ENCODE measurements at places on chromosomes 16 and 17. TPM values are rescaled to one million over a fixed set of nuclear protein-coding genes. Genes with fewer than 3 reads are reported as not detected.

SERPINF2 gene
- 768 TPM for total RNA-seq

CCNF gene
- total RNA-seq, result 1.8 TPM

IL34 gene
- total RNA-seq, result 0.93 TPM

EPX gene
- total RNA-seq, result not detected

GPT2 gene
- total RNA-seq, result 6.8 TPM

TBC1D28 gene
- total RNA-seq, result not detected

HSD17B1 gene
- total RNA-seq, result 1.0 TPM

ACSM5 gene
- total RNA-seq, result 198 TPM

KRT33A gene
- not detected for total RNA-seq

GPR179 gene
- total RNA-seq, result under 0.01 TPM

SRL gene
- total RNA-seq, result 0.17 TPM

DNA sequence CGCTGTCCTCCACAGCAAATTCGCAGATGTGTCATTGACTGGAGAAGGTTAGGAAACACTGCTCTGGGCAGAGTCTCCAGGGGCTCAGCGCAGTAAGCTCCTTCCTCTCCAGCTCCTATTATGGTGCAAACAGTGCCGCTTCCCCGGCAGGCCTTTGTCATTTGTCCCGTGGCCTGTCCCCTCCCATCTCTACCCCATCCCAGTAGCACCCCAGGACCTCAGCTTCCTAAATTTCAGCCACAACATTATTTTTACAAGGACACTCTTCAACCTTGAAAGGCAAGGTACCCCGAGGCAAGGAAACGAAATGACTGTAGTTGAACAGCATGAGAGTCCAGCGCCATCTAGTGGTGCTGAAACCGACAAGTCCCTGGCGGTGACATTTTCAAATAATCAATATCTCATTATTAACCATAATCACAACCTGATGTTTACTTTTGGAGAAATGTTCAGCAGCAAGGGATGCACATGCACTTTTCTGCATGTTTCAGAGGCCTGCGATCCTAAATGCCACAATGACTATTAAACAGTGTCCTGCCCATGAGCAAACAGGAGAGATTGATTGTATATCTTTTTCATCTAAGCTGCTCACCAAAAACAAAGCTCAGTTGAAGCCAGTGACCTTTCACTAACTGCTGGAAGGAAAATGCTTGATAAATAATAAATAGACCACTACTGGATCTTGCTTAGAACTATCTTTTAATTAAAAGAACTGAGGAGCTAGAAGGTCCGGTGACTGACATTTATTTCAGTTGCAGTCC is 16.5 kb downstream of the MRPS23 start:
- DNase-seq, result peak; percentile 71
- peaks cover 12% of the 10 kb centered on the region for H3K4me1 ChIP-seq
- peak overlapping the region; percentile 38 for H3K4me3 ChIP-seq

DNA sequence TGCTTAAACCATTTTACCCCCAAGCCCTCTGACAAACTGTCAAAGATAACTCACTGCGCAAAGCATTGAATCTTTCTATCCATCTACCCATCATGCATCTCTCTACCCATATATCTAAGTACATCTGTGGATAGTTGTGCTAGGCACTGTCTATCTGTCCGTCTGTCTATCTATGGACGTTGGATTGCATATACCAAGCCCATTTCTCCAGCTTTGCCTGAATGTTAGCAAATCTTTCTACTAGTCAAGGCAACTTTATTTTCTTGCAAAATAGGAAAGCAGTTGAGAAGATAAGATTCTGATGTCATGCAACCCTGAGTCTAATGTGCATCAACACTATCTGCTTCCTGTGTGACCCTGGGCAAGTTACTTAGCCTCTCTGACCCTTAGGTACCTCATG is 117.2 kb downstream of the XYLT1 start:
- H3K27ac ChIP-seq, result no peak overlapping the region
- no peak overlapping the region for H3K4me3 ChIP-seq
- H3K4me1 ChIP-seq, result no peaks in the 10 kb centered on the region
- no peaks in the 10 kb centered on the region for H3K27me3 ChIP-seq
- no peak for DNase-seq

- no peaks in the 10 kb centered on the region for H3K36me3 ChIP-seq
- H3K27ac ChIP-seq, result peak overlapping the region; percentile 55
- no peak for DNase-seq
- H3K4me3 ChIP-seq, result no peak overlapping the region
- H3K27me3 ChIP-seq, result no peaks in the 10 kb centered on the region
These were observed 68.6 kb upstream of the TOB1 start for GRCh38 chr17:50934672-50935220.

DNA sequence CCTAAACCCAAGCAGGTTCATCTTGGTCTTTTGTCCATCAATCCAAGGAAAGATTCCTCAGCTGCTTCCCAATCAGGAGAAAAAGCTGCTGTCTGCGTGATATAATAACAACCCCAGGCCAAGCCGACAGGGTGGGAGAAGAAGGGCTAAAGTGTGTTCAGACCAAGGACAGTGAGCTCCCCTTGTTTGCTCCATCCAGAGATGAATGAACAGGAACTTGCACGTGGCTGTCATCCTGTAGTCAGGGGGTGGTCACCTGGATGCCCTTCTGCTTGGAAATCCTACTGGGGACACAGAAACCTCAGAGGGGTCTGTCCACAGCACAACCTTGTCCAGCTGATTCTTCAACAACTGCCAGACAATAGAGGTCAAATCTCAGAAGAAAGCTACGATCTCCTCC is 414.5 kb downstream of the SOX9 start:
- no peaks in the 10 kb centered on the region for H3K4me1 ChIP-seq
- H3K27me3 ChIP-seq, result no peaks in the 10 kb centered on the region
- DNase-seq, result no peak
- H3K4me3 ChIP-seq, result no peak overlapping the region
- no peaks in the 10 kb centered on the region for H3K36me3 ChIP-seq

- H3K4me3 ChIP-seq, result no peak overlapping the region
- no peaks in the 10 kb centered on the region for H3K27me3 ChIP-seq
- DNase-seq, result no peak
- no peaks in the 10 kb centered on the region for H3K4me1 ChIP-seq
- peaks cover under 1% of the 10 kb centered on the region for H3K36me3 ChIP-seq
These were observed 31.6 kb downstream of the PHKB start for GRCh38 chr16:47492428-47493377.

- H3K4me3 ChIP-seq, result no peak overlapping the region
- H3K27ac ChIP-seq, result no peak overlapping the region
- no peak for DNase-seq
- H3K27me3 ChIP-seq, result peaks cover 4% of the 10 kb centered on the region
- no peaks in the 10 kb centered on the region for H3K4me1 ChIP-seq
- no peaks in the 10 kb centered on the region for H3K36me3 ChIP-seq
These were observed 207.8 kb downstream of the CDRT15L2 start for GRCh38 chr17:20787281-20787680.

DNA sequence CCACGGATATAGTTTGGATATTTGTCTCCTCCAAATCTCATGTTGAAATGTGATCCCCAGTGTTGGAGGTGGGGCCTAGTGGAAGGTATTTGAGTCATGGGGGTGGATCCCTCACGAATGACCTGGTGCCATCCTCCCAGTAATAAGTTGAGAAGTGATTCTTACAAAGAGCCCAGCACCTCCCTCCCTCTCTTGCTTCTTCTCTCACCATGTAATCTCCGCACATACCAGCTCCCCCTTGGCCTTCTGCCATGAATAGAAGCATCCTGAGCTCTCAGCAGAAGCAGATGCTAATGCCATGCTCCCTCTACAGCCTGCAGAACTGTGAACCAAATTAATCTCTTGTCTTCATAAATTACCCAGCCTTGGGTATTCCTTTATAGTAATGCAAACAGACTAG is 41.9 kb upstream of the RBBP6 start:
- no peak overlapping the region for H3K4me3 ChIP-seq
- DNase-seq, result no peak
- no peaks in the 10 kb centered on the region for H3K27me3 ChIP-seq
- H3K36me3 ChIP-seq, result no peaks in the 10 kb centered on the region
- no peaks in the 10 kb centered on the region for H3K4me1 ChIP-seq

- peaks cover 4% of the 10 kb centered on the region for H3K4me1 ChIP-seq
- DNase-seq, result no peak
- no peak overlapping the region for H3K27ac ChIP-seq
- H3K36me3 ChIP-seq, result peaks cover 8% of the 10 kb centered on the region
These were observed 2.1 kb downstream of the MFAP4 start for GRCh38 chr17:19384723-19385391.

GRCh38 chr17:80857756-80858171 is 133.9 kb upstream of the CHMP6 start:
- no peak overlapping the region for H3K4me3 ChIP-seq
- H3K36me3 ChIP-seq, result no peaks in the 10 kb centered on the region
- no peaks in the 10 kb centered on the region for H3K4me1 ChIP-seq
- no peak for DNase-seq
- no peaks in the 10 kb centered on the region for H3K27me3 ChIP-seq
- H3K27ac ChIP-seq, result no peak overlapping the region

DNA sequence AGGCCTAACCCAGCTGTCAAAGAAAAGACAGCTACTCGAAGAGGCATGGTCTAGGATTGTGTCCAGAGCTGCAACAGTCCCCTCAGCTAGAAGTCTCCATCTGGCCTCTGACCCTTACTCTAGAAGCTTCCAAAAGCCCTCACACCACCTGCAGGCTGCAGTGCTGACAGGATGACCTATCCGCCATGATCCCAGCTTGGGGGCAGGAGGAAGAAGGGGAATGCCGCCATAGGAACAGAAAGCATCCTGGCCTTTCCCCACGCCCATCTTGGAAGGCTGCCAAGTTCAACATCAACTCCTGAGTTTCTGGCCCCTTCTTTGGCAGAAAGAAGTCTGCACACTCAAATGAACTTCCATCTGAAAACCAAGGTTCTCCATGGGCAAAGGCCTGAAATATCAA is 3.1 kb upstream of the KRT36 start:
- H3K4me1 ChIP-seq, result peaks cover 2% of the 10 kb centered on the region
- no peaks in the 10 kb centered on the region for H3K27me3 ChIP-seq
- no peaks in the 10 kb centered on the region for H3K36me3 ChIP-seq
- H3K4me3 ChIP-seq, result no peak overlapping the region

DNA sequence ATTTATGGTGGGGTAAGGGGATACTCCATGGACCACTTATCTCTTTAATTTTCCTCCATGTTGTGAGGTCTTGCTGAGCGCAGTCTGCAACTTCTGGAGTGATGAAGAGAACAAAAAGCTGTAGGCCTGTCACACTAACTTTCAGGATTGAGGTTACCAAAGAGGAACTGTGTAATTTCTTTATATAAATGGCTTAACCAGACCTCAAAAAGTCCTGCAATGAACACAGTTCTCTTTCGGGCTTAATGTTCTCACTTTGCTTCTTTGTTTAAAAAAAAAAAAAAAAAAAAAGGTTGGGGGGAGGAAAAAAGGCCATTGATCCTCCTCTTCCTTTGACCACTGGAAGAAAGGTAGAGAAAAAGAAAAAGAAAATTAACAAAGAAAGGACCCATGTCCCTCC is 86.8 kb upstream of the SOX9 start:
- peaks cover 3% of the 10 kb centered on the region for H3K4me1 ChIP-seq
- no peak overlapping the region for H3K4me3 ChIP-seq
- H3K36me3 ChIP-seq, result no peaks in the 10 kb centered on the region

DNA sequence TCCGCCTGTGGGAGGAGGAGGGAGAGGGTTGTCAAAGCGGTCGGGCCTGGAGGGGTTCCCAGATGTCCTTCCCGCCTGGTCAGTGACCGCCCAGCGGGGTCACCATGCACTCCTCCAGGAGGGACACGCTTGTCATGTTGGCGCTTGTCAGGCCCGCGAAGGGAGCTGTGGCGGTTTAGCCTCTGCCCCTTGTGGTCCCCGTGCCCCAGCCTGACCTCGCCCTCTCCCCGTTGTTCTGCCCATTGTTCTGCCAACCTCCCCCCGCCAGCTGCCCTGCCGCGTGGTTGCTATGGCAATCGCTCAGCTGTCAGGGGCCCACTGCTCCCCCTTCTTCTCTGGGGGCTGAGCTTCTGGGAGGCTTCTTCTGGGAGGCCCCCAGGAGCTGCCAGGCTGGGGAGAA is 146.4 kb upstream of the CIBAR2 start:
- H3K36me3 ChIP-seq, result no peaks in the 10 kb centered on the region
- H3K27ac ChIP-seq, result no peak overlapping the region
- peaks cover 25% of the 10 kb centered on the region for H3K4me1 ChIP-seq
- DNase-seq, result no peak
- no peak overlapping the region for H3K4me3 ChIP-seq

DNA sequence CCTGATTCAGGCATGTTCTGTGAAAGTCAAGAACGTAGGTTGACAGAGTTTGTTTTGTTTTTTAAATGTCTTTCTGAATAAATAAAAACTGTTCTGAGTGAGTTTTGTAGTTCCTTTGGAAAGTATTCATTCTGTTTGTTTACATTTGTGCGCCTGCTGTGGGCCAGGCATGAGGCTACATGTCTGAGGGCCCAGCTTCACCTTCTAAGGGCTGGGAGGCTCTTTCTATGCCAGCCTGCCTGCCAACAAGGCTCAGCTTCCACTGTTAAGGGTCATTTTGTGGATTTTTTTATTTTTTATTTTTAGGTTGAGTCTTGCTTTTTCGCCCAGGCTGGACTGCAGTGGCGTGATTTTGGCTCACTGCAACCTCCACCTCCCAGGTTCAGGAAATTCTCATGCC is 6.1 kb downstream of the WWOX start:
- no peak overlapping the region for H3K27ac ChIP-seq
- no peak overlapping the region for H3K4me3 ChIP-seq
- H3K4me1 ChIP-seq, result peaks cover under 1% of the 10 kb centered on the region
- H3K36me3 ChIP-seq, result peaks cover 5% of the 10 kb centered on the region

DNA sequence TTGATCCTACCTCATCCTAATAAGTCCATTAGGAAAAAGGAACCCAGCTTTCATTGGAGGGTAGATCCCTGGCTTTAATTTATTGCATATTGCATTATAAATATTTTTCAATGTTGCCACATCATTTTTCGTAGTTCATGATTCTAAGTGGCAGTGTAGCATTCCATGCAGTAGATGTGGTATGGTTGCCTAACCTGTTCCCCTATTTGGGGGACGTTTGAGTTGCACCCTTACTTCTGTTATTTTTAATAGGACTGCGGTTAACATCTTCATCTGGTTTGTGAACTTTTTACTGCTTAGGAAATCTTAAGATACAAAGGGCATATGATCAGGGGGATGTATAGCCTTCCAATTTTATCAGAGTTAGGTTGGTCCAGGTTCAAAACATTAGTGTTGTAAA is 5.4 kb downstream of the SCPEP1 start:
- H3K4me3 ChIP-seq, result no peak overlapping the region
- H3K36me3 ChIP-seq, result no peaks in the 10 kb centered on the region
- no peak overlapping the region for H3K27ac ChIP-seq
- H3K27me3 ChIP-seq, result no peaks in the 10 kb centered on the region
- no peak for DNase-seq

GRCh38 chr16:31452631-31453106 is 6.6 kb upstream of the ARMC5 start:
- no peaks in the 10 kb centered on the region for H3K36me3 ChIP-seq
- H3K4me1 ChIP-seq, result peaks cover 32% of the 10 kb centered on the region
- H3K4me3 ChIP-seq, result no peak overlapping the region
- H3K27me3 ChIP-seq, result no peaks in the 10 kb centered on the region
- no peak for DNase-seq
